GM12878 (cell line): ENCODE measurements at places on chromosomes 16 and 17.

GRCh38 chr17:35252651-35253050, 9.8 kb downstream of the SLFN5 start:
- DNase-seq: no peak

GRCh38 chr17:79669861-79670260, 59.0 kb upstream of the RBFOX3 start:
- no peak for DNase-seq

GRCh38 chr17:22374741-22375140, 682.4 kb downstream of the KCNJ18 start:
- no peak for DNase-seq

- no peak for DNase-seq
These were observed 665.2 kb downstream of the TOX3 start for GRCh38 chr16:51881731-51882130.

DNA sequence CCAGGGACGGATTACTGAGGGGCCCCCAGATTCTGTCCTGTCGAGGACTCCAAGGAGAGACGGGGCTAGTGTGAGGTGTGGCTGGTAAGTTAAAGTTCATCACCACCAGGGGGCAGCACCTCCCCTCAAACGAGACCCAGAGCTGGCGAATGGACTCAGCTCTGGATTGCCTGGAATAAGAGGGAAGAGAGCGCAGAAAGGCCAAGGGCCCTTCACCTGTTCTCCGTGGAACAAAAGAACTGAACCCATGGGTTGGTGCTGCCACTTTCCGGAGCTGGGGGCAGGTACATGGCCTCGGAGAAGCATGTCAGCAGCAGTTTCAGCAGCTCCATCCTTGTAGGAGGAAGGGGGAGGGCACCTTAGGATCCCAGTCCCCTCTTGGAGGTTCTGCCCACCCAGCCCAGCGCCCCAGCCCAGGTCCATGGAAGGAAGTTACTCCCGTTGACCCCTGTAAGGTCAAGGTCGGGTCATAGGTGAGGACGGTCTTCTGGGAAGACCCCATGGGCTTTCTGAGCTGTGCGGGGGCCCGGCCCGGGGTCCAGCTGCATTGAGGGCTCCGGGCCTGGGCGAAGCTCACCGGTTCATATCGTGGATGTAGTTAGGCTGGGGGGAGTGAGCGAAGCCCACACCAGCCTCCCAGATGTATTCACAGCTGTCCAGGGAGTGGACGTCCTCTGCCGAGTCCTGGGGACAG, 10.8 kb downstream of the HID1 start:
- DNase-seq: no peak

GRCh38 chr16:6558126-6558525, 774.5 kb upstream of the RBFOX1 start:
- no peak for DNase-seq

DNA sequence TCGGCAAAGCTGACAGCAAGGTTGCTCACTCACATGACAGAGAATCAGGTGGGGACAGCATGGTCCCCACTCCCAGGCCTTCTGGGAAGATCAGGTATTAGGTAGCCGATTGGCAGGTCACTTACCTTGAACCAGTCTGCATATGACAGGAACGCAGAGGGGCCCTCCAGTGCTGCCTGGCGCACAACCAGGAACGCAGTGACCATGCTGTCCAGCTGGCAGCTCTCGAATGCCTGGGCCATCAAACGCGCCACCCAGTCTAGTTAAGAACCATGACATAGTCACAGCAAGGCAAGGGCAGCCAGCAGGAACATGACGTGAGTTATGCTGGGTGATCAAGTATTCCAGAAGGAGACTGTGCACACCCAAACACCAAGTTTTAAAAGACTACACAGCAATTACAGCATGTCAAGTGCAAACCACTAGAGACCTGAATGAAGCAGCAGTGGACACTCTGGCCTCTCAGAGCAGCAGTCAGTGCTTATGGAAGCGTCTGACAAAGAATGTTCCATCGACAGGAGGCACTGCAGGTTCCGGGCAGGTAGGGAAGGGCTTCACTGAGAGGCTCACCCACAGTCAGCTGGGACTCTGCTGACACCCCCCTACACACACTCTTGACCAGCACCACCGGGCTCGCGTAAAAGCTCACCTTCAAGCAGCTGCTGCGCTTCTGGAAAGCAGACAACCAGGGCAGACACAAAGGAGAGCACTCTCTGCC, 25.0 kb downstream of the FANCA start:
- no peak for DNase-seq

DNA sequence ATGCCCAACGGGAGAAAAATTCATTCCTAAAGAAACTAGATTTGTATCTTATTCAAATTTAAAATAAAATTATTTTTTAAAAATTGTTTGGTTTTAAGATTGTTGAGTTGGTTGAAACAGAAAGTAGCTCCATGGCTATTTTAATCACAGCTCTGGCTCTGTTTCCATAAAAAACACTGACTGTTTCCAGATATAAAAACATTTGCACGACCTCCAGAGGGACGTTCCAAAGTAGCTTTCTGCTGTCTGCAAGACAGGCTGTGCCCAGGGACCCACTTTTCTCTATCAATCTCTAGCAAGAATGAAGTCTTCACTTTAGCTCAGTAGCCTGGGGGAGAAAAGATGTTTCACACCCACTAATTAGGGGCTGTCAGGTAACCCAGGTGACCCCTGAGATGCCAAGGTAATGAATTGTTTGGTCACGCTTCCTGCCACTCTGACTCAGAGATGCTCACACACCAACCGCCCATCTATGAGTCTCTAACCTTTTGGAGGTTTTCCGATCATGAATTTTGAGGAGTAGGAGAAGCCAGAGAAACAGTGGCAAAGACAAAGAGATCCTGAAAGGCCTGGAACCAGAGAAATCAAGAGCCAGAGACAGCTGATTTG, 220.1 kb upstream of the SOX9 start:
- DNase-seq: no peak
